ENCODE measurements at places on chromosomes 13 and 19. TPM values are rescaled to one million over a fixed set of nuclear protein-coding genes. Genes with fewer than 3 reads are reported as not detected.

Gene NLRP5
- not detected for total RNA-seq

Gene CELF5
- total RNA-seq: 0.30 TPM

- no peak overlapping the region for H3K4me3 ChIP-seq
- H3K27ac ChIP-seq: no peak overlapping the region
- H3K36me3 ChIP-seq: no peaks in the 10 kb centered on the region
- H3K27me3 ChIP-seq: no peaks in the 10 kb centered on the region
- DNase-seq: no peak
Measured at GRCh38 chr13:34620074-34620850, 321.8 kb upstream of the NBEA start.

DNA sequence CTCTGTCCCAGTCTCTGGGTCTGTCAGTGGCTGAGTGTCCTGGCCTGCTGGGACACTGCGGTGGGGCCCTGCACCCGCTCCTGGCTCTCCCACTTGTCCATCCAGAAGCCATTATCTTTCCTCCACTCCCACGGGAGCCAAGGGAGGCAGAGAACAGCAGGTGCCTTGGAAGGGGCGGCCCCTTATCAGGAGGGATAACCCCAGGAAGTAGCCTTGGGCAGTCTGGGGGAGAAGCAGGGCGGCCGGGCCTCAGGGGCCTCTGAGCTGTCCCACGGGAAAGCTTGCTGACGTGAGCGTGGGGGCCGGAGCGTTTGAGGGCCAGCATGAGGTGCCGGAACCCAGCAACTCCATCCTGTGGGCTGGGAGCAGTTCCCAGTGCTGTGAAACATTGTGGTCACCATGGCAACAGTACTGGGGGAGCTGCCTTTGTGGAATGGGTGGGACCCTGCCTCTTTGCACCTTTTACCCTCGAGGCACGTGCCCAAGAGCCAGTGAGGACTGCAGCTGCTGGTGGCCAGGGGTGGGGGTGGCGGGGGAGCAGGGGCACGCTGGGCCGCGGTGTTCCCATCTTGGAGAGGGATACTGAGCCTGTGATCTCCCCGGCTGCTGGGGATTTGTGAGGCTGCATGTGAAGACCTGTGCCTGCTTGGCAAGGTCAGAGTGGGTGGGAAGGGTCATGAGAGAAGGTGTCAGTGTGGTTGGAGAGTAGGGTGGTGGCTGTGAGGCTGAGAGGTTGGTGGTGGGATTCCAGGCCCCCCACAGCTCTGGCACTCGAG, 20.9 kb downstream of the KLHL26 start:
- H3K4me1 ChIP-seq: peaks cover 7% of the 10 kb centered on the region
- no peak overlapping the region for H3K27ac ChIP-seq
- H3K36me3 ChIP-seq: peaks cover 11% of the 10 kb centered on the region
- no peak overlapping the region for H3K4me3 ChIP-seq

Gene CYP4F8
- total RNA-seq: not detected

DNA sequence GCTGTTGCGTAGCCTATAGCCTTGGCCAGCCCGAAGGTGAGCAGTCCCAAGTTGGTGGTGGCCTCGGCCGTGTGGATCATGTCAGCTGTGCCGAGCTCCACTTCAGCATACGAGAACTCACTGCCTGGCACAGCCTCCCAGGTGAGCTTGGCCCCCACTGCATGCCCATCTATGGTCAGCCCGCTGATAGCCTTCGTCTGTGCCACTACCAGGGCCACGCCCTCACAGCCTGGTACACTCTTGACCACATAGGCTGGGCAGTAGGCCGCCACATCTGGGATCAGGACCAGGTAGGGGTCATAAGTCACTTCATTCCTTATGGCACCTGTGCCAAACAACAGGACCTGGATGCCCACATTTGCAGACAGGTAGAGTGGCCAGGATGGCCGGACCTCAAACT, 7.4 kb downstream of the FCGBP start:
- peaks cover 22% of the 10 kb centered on the region for H3K27me3 ChIP-seq
- H3K27ac ChIP-seq: no peak overlapping the region
- H3K4me1 ChIP-seq: no peaks in the 10 kb centered on the region
- no peaks in the 10 kb centered on the region for H3K36me3 ChIP-seq

GRCh38 chr13:100597253-100597652, 8.7 kb upstream of the GGACT start:
- H3K4me1 ChIP-seq: no peaks in the 10 kb centered on the region
- H3K27me3 ChIP-seq: no peaks in the 10 kb centered on the region
- DNase-seq: no peak
- no peak overlapping the region for H3K27ac ChIP-seq

DNA sequence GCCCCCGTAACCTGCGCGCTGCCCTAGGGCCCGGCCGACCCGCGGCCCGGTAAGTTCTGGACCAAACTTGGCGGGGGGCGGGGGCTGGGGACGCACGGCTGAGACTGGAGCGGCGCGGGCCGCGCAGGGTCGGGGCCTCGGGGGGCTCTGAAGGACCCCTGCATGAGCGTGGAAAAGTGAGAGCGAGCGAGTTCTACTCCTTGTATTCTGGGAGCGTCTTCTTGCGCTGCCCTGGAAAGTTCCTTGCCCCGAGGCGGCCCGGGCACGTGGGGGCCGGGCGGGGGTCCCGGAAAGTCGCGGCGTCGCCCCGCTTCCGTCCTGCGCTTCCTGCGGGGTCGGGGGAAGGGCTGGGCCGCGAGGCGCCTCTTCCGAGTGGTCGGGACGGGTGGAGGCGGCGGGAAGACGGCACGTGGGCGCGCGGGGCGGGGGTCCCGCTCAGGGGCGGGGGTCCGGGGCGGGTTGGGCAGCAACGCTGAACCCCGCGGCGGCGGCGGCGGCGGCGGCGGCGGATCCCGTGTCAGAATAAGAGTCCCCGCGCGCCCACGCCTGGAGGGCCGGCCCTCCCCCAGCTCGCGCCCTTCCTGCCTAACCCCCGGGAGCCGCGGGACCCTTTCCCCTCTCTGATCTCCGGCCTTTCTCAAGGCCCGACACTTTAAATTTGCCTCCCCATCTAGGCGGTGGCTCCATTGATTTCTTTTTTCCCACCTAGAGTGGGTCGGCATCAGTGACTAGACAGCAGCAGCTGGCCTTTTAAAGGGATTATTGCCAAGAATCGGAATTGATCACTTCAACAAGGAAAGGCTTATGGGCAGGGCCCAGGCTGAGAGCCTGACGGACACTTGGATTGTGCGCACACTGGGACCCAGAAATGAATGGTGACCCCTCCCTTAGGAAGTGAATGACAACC, 749 bp downstream of the GATAD2A start:
- peak overlapping the region; percentile 81 for H3K27ac ChIP-seq
- peaks cover 45% of the 10 kb centered on the region for H3K4me1 ChIP-seq
- peaks cover 11% of the 10 kb centered on the region for H3K36me3 ChIP-seq
- H3K27me3 ChIP-seq: no peaks in the 10 kb centered on the region
- H3K4me3 ChIP-seq: peak overlapping the region; percentile 95

Gene GPR4
- total RNA-seq: not detected

Gene ZNF525
- 9.5 TPM for total RNA-seq

Gene KDELR1
- 134 TPM for total RNA-seq

DNA sequence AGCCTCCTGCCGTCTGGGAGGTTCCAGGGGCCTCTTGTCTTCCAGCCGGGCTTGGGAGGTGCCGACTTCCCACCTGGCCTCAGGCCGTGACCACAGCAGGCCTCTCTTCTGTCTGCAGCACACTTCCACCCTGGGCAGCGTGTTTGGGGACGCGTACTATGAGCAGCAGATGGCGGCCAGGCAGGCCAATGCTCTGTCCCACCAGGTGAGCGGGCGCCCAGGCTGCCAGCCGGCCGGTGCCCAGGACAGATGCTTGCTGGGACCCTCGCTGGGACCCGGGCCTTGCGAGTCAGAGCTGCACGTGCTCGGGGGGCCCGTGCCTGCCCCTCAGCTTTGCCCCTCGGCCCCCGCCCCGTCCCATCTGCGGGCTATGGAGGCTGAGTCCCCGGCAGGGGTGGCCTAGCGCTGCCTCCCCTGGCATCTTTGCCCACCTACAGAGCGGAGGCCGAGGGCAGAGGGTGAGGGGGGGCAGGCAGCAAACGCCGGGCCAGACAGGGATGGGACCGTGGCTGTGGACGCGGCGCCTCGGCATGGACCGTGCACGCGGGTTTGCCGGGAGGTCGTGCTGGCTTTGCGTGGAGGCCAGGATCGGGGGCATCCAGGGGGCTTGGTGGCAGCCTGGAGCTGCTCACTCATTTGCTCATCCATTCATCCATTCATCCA, 16.2 kb downstream of the COMP start:
- no peak overlapping the region for H3K27ac ChIP-seq
- peaks cover 5% of the 10 kb centered on the region for H3K36me3 ChIP-seq
- no peak overlapping the region for H3K4me3 ChIP-seq
- DNase-seq: no peak

DNA sequence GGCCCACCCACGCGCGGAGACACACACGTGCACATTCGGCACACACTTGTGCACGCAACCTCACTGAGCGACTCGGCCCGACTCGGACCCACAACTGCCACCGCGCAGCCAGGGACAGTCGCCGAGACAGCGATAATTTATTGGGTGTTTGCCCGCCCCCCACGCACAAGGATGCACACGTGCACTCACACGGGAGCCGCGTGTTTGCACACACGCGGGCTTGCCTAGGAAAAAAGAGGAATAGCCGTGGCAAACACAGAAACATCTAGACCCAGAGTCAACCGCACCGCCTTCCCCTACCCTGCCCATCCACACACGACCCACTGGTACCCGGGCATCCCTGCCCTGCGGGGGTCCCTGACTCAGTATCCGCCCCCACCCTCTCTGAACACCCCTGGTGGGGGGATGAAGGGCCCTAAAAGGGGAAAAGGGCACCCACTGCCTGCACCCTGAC, 1.1 kb upstream of the SSBP4 start:
- H3K27me3 ChIP-seq: no peaks in the 10 kb centered on the region
- H3K36me3 ChIP-seq: peaks cover 7% of the 10 kb centered on the region
- H3K4me3 ChIP-seq: peak overlapping the region; percentile 77
- no peak overlapping the region for H3K27ac ChIP-seq

DNA sequence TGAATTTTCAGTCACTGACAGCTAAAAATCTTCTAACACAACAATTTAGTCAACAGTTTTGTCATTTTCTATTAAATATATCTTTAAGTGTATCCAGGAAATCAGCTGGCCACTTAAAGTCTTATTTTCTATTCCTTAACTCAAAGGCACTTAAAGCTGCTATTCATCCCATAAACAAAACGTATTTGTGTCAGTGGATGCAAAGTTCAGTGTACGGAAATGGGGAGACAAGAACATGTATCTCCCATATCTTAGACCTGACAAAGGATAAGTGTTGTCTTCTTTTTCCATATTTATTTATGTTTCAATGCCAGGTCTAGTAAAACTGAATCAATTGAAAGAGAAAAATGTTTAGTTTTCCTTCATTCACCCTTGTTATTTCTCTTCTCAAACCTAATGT, 409.8 kb upstream of the KLHL1 start:
- H3K4me3 ChIP-seq: no peak overlapping the region
- H3K36me3 ChIP-seq: no peaks in the 10 kb centered on the region
- no peak overlapping the region for H3K27ac ChIP-seq
- H3K27me3 ChIP-seq: peaks cover 28% of the 10 kb centered on the region

- no peak overlapping the region for H3K4me3 ChIP-seq
- H3K4me1 ChIP-seq: no peaks in the 10 kb centered on the region
- H3K36me3 ChIP-seq: no peaks in the 10 kb centered on the region
- no peaks in the 10 kb centered on the region for H3K27me3 ChIP-seq
- no peak for DNase-seq
- no peak overlapping the region for H3K27ac ChIP-seq
Measured at GRCh38 chr13:76732367-76732766, 153.8 kb downstream of the KCTD12 start.

DNA sequence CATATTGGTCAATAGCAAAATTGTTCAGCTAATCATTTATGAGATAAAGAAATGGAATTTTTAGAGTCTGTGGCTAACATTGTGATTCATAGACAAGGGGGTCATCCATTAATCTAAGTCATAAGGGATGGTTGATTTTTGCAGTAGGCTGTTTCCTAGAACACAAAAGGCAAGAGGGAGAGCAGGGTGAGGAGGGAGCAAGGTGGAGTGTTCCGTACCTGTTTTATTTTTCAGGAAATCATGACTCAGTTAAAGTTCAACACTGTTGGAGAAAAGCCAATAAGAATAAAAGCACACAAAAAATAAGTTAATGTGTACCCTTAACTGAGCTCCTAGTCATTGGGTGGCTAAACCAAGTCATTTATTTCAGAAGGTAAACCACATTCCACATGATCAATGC, 512.4 kb upstream of the ATXN8OS start:
- H3K4me1 ChIP-seq: no peaks in the 10 kb centered on the region
- peaks cover 49% of the 10 kb centered on the region for H3K27me3 ChIP-seq
- no peaks in the 10 kb centered on the region for H3K36me3 ChIP-seq
- H3K27ac ChIP-seq: no peak overlapping the region
- no peak for DNase-seq

GRCh38 chr19:17332677-17333581, 1.7 kb downstream of the ANO8 start:
- H3K27ac ChIP-seq: no peak overlapping the region
- peak overlapping the region; percentile 29 for H3K4me3 ChIP-seq
- peak; percentile 60 for DNase-seq
- H3K27me3 ChIP-seq: no peaks in the 10 kb centered on the region

DNA sequence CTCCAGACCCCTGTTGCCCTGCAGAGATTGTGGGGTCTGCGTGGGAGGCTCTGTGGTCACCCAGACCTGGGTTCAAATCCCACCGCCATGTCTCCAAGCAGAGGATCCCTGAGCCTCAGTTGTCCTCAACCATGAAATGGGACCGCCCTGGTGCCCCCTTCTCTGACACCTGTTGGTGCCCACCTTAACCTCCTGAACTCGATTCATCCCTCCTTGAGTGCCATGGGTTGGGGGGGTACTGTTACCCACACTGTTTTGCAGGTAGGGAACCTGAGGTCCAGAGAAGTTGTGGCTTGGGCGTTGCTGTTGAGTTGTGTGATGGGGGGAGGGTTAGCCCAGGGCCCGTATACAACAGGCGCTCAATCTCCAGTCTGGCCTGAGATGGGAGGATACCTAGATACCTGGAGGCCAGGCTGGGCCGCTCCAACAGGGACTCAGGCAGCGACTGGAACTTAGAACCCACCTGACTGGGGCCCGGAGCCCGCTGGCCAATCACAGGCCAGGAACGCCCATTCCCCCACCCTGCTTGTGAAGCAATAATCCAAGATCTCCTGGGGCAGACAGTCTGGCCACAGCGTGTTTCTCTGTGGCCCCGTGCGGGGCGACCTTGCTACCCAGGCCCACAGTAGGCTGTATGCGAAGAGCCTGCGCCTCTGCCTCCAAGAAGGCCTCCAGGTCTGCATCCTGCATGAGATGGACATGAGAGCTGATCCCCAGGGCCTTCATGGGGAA, 2.8 kb downstream of the ARID3A start:
- no peak overlapping the region for H3K27ac ChIP-seq
- no peaks in the 10 kb centered on the region for H3K27me3 ChIP-seq
- H3K36me3 ChIP-seq: peaks cover 21% of the 10 kb centered on the region
- peaks cover 16% of the 10 kb centered on the region for H3K4me1 ChIP-seq
- no peak overlapping the region for H3K4me3 ChIP-seq

Gene SYNGR4
- not detected for total RNA-seq

GRCh38 chr13:94112731-94113130, 366.8 kb downstream of the DCT start:
- H3K27me3 ChIP-seq: no peaks in the 10 kb centered on the region
- no peak overlapping the region for H3K4me3 ChIP-seq
- H3K27ac ChIP-seq: no peak overlapping the region

GRCh38 chr13:38024431-38024830, 154.9 kb upstream of the TRPC4 start:
- H3K27ac ChIP-seq: no peak overlapping the region
- H3K4me3 ChIP-seq: no peak overlapping the region
- no peaks in the 10 kb centered on the region for H3K27me3 ChIP-seq
- H3K4me1 ChIP-seq: peaks cover 8% of the 10 kb centered on the region
- DNase-seq: peak; percentile 16
